Activated CD8-positive, alpha-beta T cell treated with anti-CD3 and anti-CD28 coated beads for 36 hours (primary cell): ENCODE measurements at places on chromosomes 2 and 18. TPM values are rescaled to one million over a fixed set of nuclear protein-coding genes. Genes with fewer than 3 reads are reported as not detected.

MATN3 gene
- not detected for total RNA-seq

SPATA3 gene
- 0.59 TPM for total RNA-seq

DNA sequence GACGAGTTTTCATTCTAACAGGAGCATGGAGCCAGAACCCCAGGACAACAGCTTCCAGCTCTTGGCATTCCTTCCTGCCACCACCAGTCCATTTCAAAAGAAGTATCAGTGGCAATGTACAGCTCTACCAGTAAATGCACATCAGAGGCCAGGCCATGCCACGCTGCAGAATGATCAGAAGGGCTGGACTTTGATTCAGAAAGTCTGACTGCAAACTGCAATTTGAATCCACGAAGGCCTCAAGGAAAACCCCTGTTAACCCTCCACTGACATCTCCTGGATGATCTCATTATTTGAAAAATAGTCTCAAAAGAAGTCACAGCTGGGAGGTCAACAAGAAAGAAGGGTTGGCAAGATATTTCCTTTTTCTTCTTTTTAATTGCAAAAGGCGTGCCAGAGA, 119.2 kb downstream of the MYO5B start:
- H3K4me1 ChIP-seq, result no peaks in the 10 kb centered on the region
- DNase-seq, result no peak
- H3K4me3 ChIP-seq, result no peak overlapping the region
- no peak overlapping the region for H3K27ac ChIP-seq
- H3K27me3 ChIP-seq, result peaks cover 22% of the 10 kb centered on the region
- no peaks in the 10 kb centered on the region for H3K36me3 ChIP-seq

GRCh38 chr2:10271509-10271908, 31.2 kb upstream of the HPCAL1 start:
- no peak for DNase-seq
- no peak overlapping the region for H3K4me3 ChIP-seq
- H3K4me1 ChIP-seq, result peaks cover 8% of the 10 kb centered on the region
- no peaks in the 10 kb centered on the region for H3K36me3 ChIP-seq
- H3K27ac ChIP-seq, result no peak overlapping the region
- H3K27me3 ChIP-seq, result no peaks in the 10 kb centered on the region
